A549 (cell line): ENCODE measurements at places on chromosomes 7 and 10.

DNA sequence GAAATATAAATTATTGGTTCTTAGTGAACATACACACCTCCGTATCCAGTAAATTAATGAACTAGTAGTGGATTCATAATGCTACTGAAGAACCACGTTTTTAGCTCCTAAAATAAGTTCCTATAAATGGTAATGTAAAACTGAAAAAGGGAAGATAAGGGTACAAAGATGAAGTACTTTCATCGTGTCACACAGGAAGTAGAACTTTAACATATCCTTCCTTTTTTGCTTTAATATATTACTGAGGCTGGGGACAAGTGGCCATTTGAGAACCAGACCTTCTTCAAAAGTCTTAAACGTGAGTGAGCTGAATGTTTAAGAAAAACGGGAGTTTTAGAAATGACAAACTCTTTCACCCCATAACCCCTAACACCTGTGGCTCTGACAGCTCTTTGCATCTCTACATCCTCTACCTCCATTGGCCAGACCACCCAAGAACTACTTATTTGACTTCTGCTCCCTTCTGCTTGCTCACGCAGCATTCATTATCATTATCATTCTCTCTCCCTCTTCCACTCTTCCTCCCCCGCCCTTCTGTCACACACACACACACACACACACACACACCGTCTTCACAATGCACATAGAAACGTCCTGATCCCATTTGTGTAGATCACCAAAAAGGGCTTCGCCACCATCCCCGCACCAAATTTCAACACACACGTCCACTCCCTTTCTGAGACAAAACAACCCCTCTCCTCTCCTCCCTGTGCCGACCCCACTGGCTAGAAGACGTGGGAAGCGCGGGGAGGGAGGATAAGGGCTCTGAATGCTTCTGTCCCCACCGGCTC lies 677 bp downstream of the SKAP2 start:
- DNase-seq = peak; percentile 20

- DNase-seq = no peak
Observed at GRCh38 chr7:16015981-16016380, 329.5 kb upstream of the MEOX2 start.

- no peak for DNase-seq
Observed at GRCh38 chr7:39043531-39043930, 65.8 kb downstream of the POU6F2 start.

GRCh38 chr7:74217455-74218342 lies 7.9 kb downstream of the LAT2 start:
- DNase-seq = no peak

GRCh38 chr7:91651986-91652385 lies 228.5 kb downstream of the MTERF1 start:
- no peak for DNase-seq
